ENCODE measurements at places on chromosomes 4 and X.

- no peak for DNase-seq
Observed at GRCh38 chr4:173138624-173139023, 30.0 kb upstream of the GALNT7 start.

- no peak for DNase-seq
Observed at GRCh38 chrX:8604131-8604530, 127.8 kb downstream of the ANOS1 start.

DNA sequence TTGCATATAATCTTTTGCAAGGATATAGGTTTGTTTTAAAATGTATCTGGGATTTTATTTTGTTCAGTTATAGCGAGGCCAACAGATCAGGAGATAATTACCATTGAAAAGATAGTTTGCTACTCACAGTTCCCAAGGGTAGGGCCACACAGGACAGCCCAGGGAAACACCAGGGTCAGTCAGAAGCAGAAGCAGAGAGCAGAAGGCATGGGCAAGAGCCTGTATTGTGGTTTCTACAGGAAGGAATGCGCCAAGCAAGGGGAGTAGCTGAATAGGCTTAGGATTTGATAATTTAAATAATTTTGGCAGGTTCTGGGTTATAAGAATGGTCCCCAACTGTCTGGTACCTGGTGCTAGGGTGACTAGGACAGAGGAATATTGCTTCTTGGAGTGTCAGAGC, 61.6 kb downstream of the SYNPO2 start:
- no peak for DNase-seq

- peak; percentile 50 for DNase-seq
Observed at GRCh38 chr4:121307445-121308327, 73.1 kb downstream of the QRFPR start.

GRCh38 chrX:102063445-102064074, 61.9 kb upstream of the TCEAL2 start:
- no peak for DNase-seq

DNA sequence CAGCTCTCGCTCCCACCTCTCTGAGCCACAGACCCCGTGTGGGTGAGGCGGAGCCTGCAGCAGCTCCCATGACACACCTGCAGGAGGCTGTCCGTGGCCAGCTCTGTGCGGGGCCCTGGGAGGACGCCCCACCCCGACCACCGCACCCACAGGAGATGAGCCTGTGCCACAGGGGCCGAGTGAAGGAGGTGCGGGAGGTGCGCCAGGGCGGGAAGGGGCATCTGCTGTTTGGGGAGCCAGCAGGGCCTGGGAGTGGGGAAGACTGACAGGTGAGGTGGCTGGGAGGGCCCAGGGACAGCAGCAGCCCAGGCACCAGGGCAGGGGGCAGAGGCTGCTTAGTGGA, 52.0 kb downstream of the ACOX3 start:
- no peak for DNase-seq

GRCh38 chrX:19964017-19964710, 26.7 kb downstream of the BCLAF3 start:
- DNase-seq = no peak

GRCh38 chr4:168484626-168485025, 4.3 kb upstream of the DDX60L start:
- DNase-seq = no peak

GRCh38 chrX:68994135-68994890, 165.5 kb downstream of the EFNB1 start:
- no peak for DNase-seq

- no peak for DNase-seq
Observed at GRCh38 chrX:18160369-18160768, 60.3 kb downstream of the BEND2 start.

- DNase-seq = no peak
Observed at GRCh38 chr4:184727430-184727829, 6.5 kb downstream of the CENPU start.

DNA sequence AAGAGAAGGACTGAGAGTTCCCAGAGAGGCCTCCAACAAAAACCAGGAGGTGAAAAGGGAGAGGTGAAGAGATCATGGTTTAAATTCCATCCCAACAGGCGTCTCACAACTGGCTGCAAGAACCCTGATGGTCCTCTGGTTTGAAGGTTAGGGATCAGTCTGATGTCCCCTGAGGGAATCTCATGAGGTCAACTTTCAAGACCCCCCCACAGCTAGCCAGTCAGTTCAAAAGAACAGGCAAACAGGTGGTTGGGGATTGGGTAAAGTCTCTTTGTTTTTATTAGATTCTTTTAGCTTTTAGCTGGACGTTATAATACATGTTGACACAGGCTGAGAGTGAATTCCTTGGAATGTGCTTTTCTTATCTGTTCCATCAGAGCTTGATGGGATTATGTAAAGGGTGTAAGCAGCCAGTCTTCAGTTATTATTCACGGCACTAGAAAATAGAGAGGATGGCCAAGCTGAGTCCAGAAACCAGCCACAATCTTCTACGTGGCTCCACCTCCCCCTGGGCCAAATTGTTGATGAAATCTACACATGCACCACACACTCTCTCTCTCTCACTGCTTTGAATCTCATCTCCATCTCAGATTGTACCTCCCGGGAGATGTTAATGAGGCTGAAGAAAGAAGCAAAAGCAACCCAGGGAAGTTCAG, 20.8 kb downstream of the ENPP6 start:
- DNase-seq = no peak

DNA sequence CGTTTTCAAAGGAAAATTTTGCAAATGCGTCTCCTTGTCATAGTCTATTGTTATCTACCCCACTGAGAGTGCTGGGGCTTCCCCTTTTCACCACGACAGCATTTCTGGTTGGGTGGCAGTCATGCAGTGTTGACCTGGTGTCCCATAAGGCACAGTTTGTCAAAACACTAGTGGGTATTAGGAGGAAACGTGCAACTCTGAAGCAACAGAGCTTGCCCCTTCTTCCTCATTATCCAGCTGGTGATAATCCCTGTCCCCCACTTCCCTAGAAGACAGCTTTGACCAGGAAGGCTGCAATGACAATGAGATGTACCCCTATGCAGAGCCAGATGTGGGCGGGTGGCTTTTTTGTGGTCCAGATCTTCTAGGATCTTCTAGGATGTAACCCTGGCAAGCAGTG, 1.8 kb downstream of the TBC1D1 start:
- no peak for DNase-seq

- no peak for DNase-seq
Observed at GRCh38 chrX:155313766-155314165, 20.6 kb downstream of the CLIC2 start.

DNA sequence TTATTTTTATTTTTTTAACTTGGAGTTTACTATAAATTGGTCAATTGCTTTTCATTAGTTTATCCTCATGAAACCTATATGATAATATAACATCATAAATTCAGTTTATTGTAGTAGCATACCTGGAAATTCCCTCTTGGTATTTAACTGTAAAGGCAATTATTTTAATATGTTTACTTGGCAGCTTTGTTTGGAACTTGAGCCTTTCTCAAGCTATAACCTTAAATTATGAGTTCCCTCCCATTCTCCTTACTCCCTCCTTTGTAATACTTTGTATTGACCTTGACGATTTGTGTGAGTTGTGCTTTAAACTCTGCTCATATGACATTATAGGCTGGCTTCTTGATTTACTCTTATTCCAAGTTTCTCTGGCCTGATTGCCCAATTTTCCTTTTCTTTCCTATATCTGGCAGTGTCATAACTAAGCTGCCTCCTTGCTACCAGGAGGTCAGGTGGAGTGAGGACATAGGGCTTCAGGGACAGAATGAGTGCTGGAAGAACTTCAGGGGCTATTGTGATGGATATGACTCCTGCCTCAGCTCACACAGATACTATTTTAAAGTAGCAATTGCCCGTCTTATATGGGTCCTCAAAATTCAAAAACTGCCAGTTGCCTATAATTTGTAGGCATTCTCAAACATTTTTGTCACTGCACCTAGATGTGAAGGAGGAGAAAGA, 77.7 kb downstream of the RAP1GDS1 start:
- no peak for DNase-seq

DNA sequence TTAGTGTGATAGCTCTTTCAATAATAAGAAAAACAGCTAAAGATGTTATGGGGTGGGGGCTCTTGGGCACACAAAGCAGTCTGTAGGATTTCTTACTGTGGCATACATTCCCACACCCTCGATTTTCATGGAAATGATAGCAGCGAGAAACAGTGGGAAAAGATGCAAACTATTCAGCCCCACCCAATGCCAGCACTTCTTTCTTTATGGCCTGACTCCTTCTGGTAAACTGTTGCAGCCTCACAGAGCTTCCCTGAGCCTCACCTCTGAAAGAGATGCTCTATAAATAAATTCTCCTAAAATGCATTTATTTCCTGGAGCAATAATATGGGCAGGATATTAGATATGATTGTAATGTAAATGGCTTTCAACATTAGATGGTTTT, 910 bp downstream of the ANK2 start:
- no peak for DNase-seq

DNA sequence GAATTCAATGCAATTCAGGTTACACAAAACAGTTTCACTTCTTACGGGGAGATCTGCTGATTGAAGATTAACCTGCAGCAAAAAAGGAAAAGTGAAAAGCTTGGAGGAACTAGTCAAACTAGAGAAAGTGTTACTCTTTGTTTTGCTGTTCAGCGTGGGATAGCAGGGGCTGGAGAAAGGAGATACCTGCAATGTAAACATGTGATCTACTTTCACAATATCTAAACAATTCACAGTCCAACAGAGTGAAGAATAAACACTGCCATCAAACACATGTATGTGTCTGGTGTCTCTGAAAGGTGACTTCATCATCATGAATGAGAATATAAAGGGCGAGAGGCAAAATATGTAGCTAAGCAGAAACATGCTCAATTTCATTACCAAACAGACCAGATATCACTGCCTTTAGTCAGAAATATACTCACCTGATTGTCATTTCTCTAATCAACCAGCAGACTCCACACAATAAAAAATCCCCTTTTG, 26.4 kb downstream of the NIPAL1 start:
- DNase-seq = no peak

- DNase-seq = no peak
Observed at GRCh38 chr4:3520796-3521600, 11.2 kb downstream of the LRPAP1 start.

- DNase-seq = peak; percentile 67
Observed at GRCh38 chr4:52983563-52984303, 121.6 kb downstream of the RASL11B start.

- DNase-seq = no peak
Observed at GRCh38 chr4:165328708-165329107, 1.2 kb downstream of the MSMO1 start.

GRCh38 chrX:40104630-40104984, 6.8 kb upstream of the BCOR start:
- no peak for DNase-seq

Data from kidney capillary endothelial cell (primary cell).